Thoracic aorta (tissue), 2 donors: ENCODE measurements at places on chromosomes 7 and 10. TPM values are rescaled to one million over a fixed set of nuclear protein-coding genes. Genes with fewer than 3 reads are reported as not detected.

Gene PKD2L1
- total RNA-seq: 0.56 TPM

Gene DYNC1I1
- 24.6 TPM for total RNA-seq

Gene C10orf143
- not detected for total RNA-seq

DNA sequence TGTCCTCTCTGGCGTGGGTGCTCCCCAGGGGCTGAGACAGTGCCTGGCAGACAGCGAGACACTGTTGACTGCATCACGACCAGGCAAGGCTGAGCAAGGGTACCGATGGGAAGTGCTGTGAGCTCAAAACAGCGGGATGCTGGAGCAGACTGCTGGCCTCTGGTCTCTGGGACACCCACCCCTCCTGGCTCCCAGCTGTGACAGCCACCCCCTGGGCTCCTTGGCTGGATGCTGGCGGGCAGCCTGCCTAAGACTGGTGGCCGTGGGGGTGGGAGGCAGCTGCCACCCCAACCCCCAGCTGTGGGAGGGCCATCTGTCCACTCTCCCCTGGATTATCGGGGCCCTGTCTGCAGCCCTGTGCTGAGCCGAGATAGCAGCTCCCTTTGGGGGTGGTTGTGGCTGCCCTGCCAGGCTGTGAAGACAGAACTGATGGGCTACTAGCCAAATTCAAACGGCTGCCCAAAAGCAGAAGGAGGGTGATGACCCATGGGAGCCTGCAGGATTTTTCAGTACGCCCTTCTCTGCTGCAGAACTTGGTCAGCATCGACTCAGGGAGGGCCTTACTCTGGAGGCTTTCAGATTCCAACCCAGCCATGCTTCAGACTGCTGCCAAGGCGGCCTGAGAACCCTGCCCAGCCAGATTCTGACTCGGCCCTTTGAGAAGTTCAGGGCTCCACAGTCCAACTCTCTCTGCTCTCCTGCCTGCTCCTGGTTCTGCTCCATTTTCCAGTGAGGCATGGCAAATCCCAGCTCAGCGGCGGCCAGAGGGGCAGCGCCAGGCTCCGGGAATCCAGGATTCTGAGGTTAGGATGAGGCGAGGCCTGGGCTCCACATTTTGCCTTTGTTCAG, 125.3 kb downstream of the NEURL1 start:
- DNase-seq: peak; percentile 58

GRCh38 chr7:73903321-73904218, 42.6 kb downstream of the TMEM270 start:
- no peak for DNase-seq
